GDM1 (cell line): ENCODE measurements at places on chromosomes 11 and 22.

DNA sequence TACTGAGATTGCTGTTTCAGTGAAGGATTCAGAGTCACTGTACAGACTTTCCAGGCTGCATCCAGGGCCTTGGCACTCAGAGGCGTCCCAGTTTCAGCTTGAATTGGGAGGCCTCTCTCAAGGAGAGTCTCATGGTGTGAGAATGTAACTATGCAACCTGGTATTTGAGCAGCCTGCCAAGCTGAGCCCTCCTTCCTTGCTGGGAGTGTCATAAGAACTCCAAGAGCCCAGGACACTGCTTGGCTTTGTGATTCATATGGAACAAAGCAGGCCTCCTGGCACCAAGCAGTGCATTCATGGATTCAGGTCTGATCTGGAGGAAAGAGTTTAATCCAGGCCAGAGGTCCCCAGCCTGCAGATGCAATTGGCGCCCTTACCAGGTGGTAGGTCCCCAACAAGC lies 171.7 kb downstream of the DBX1 start:
- no peak for DNase-seq

DNA sequence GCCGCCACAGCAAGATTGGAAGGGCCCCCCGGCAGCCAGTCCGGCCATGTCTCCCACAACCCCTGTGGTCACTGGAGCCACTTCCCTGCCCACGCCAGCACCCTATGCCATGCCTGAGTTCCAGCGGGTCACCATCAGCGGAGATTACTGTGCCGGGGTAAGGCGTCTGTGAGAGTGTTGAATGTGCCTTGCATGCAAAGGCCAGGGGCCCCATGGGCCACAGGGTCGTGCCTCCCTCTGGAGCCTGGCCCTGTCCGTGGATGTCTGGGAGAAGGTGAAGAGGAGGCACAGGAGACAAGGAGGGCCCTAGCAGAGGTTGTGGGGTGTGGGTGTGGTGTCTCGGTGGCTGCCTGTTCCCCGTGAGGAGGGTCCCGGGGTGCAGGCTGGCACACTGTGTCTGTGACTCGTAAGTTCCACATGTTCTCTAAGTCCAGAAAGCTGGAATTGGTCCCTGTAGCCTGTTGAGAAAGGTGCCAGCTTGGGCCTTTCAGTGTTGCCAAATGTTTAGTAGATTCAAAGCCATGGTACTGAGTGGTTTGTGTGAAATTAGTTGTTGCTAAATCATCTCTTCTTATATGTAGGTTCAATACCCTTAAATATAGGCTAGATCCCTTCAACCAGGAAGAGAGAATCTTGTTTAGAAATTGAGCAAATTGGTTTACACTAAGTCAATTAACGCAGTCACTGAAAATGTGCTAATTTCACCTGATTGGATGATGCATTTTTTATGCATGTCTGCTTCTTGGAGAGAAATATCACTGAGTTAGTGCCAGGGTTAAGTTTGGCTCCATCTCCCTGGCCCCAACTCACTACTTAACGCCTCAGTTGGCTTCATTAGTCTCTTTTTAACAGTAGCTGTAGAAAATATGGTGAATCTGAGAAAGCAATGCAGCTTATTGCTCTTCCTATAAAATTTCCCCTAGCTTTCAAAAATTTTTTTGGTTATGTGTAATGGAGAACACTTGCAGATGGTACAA lies 23.8 kb downstream of the AMPD3 start:
- no peak for DNase-seq

GRCh38 chr11:1235306-1235900 lies 12.5 kb downstream of the MUC5B start:
- no peak for DNase-seq

DNA sequence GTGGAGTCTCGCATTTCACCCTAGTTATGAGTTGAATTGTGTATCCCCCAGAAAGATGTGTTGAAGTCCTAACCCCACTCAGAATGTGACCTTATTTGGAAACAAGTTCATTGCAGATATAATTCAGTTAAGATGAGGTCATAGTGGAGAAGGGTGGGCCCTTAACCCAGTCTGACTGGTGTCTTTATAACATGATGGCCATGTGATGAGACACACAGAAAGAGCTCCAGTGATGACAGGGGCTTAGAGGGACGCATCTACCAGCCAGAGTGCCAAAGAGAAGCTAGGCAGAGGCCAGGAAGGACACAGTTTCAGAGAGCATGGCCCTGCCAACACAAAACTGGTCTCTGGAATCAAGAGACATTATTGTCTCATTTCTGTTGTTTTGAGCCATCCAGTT lies 50.3 kb downstream of the LARGE1 start:
- no peak for DNase-seq

DNA sequence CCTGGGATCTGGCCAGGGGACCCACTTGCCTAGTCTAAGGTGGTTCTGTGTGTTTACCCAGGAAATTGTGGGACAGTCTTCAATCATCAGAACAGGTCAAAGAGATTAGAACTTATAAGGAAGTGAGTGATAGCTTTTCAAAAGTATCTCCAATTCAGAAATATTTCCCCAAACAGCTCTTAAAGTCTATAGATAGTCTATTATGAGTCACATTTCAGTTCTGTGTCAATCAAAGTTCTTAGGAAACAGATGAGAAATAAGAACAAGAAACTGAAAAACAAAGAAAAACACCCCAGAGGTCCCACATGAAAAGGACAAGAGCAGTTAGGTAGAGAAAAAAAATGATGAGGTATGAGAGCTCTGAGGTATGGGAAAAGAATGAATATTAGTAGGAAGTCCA lies 381.4 kb upstream of the MPPED2 start:
- DNase-seq = no peak
